ENCODE measurements at places on chromosomes 12 and 14.

DNA sequence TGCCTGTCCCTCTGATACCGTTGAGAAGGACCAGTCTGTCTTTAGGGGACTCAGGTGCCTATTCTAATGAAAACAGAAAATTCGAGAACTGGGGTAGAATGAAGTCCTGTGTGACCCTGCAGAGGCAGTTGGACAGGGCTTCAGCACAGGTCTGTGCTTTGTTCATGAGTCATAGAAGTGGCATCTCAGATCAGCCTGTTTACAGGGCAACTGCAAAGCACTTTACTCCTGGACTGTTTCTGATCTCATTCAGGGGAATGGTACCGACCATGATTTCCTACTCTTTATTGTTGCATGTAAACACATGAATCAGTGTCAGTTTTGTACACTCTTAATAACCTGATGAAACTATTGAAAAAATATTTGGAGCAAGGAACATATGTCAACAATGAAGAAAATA is 1517.0 kb downstream of the AACS start:
- no peak for DNase-seq

- DNase-seq: no peak
These were observed 337.4 kb upstream of the RGS6 start for GRCh38 chr14:71594821-71595220.

GRCh38 chr14:32469388-32470160 is 140.5 kb downstream of the AKAP6 start:
- peak; percentile 41 for DNase-seq

GRCh38 chr14:57533214-57533613 is 39.6 kb upstream of the CCDC198 start:
- DNase-seq: no peak

GRCh38 chr12:7176595-7176994 is 12.9 kb upstream of the PEX5 start:
- DNase-seq: no peak

- DNase-seq: no peak
These were observed 13.7 kb downstream of the REM2 start for GRCh38 chr14:22896760-22897159.

- no peak for DNase-seq
These were observed 74.8 kb downstream of the MIPOL1 start for GRCh38 chr14:37272569-37272968.

DNA sequence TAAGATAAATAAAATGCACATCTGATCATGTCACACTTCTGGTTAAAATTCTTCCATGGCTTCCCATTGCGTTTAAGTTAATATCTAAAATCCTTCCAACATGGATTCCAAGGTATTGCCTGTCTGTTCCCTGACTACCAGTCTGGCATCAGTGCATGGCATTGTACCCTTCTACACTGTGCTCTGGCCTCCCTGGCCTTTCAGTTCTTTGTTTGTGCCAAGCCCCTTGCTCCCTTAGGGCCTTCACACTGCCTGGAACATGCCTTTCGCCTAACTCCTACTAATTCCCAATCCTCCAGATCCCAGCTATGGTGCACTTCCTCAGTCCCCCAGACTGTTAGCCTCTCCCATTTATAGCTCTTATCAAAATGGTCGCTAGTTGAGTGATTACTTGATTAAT is 6.3 kb downstream of the CIPC start:
- no peak for DNase-seq

GRCh38 chr12:107857191-107857590 is 82.7 kb downstream of the ASCL4 start:
- no peak for DNase-seq
